Common myeloid progenitor, CD34-positive (primary cell): ENCODE measurements at places on chromosomes 2 and 18.

- DNase-seq, result peak; percentile 70
Measured at GRCh38 chr2:7835693-7836680, 845.9 kb upstream of the ID2 start.

- no peak for DNase-seq
Measured at GRCh38 chr18:59897321-59897954, 2.4 kb upstream of the PMAIP1 start.

DNA sequence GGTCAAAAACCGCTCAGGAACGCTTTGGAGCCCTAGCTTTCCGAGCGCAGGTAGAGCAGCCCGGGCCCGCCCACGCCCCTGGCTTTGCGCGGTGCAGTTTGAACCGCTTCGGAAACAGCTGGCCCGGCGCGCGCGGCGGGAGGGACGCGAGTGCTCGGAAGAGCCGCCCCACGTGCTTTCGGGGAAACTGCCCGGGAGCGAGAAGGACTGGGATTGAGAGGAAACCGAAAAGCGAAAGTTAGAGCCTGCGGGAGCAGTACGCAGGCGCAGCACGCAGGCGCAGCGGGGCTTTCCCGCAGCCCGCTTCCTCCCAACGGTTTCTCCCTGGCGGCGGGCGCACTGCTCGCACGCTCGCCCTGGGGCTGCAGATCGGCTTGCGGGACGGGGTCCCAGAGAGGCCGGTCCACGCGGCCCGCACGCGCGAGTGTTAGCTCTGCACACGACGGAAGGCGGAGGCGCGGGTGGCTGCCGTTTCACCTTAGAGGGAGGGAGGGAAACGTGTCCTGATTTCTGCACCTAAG lies 6.3 kb upstream of the STAT1 start:
- peak; percentile 98 for DNase-seq

DNA sequence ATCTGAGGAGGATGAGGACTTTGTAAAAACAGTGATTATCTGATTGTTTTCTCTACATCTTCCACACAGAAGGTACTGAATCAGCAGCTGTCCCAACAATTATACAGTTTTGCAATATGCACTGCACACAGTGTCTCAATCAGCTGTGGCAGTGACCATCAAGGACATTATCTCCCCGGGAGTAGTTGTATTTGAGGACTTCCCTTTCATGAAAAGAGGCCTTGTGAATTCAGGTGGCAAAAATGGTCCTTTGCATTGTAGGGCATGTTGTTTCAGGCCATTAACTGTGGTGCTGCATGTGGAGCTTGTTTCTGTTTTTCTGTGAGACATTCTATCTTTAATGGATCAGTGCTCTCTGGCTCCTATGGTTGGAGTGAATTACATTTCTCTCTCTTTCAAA lies 779.4 kb upstream of the FSHR start:
- DNase-seq, result no peak

- no peak for DNase-seq
Measured at GRCh38 chr18:59011786-59012185, 127.9 kb upstream of the SEC11C start.

DNA sequence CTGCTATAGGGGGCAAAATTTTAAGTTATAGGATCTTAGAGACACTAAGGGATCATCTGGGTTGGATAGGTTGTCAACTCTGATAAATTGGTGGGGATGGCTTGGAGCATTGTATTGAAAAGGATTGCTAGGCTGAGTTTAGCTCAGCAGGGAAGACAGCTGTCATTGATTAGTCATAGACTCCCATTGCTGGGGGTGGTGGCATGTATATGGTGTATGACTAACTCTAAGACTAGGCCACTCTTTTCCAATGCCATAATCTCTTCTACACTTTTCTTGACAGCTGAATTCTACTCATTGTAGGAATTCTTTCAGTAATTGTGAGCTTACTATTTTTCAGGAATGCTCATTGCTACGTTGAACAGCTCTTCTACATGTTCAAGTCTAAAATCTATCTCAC lies 81.3 kb upstream of the PELI1 start:
- no peak for DNase-seq

GRCh38 chr2:69013840-69014821 lies 1.2 kb downstream of the ANTXR1 start:
- DNase-seq, result peak; percentile 37

DNA sequence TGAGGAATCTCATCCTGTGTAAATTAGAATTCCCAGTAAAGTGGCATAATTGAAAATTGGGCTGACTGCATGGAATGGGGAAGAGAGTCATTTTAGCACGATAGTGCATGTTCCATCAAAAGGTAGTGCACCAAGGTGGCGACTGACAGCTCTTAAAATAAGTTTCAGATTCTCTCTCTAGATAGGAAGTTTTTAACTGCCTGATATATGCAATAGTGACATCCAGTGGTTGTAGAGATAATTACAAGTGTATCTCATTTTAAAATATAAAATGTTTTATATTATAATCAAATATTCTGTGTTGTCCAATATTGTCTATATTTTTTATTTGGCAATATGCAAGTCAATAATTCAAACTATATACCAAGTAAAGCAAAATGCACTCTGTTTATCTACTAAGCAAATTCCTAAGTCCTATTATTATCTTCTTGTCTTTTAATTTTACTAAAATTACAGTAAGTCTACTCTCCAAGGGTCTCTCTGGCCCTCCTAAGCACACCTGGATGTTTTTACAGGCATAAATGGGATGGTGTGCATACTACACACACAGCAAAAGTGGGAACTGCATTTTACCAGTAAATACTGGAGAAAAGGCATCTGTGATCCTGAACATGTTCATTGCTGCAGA lies 397.7 kb upstream of the HNRNPA3 start:
- DNase-seq, result peak; percentile 44

GRCh38 chr2:82508702-82509101 lies 1950.4 kb downstream of the SUCLG1 start:
- DNase-seq, result no peak

- no peak for DNase-seq
Measured at GRCh38 chr2:120578576-120579352, 156.9 kb upstream of the GLI2 start.

DNA sequence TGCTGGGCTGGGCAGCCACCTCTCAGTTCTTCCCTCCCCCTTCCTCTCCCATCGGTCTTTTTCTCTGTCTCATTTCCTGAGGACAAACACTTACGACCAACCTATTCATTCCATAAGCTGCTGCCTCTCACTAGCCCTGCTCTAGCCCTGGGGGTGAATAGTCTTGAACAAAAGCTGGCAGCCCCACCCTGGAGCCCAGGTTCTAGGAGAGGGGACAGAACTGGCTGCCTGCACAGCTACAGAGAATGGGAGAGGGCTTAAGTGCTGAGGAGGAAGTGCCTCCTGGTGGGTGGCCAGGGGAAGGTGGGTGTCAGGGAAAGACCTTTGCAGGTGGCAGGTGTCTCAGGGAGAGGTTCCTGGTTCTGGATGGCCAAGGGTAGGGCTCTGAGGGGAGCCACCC lies 22.8 kb downstream of the ANO7 start:
- peak; percentile 28 for DNase-seq

GRCh38 chr18:25827228-25827627 lies 263.2 kb downstream of the SS18 start:
- no peak for DNase-seq

DNA sequence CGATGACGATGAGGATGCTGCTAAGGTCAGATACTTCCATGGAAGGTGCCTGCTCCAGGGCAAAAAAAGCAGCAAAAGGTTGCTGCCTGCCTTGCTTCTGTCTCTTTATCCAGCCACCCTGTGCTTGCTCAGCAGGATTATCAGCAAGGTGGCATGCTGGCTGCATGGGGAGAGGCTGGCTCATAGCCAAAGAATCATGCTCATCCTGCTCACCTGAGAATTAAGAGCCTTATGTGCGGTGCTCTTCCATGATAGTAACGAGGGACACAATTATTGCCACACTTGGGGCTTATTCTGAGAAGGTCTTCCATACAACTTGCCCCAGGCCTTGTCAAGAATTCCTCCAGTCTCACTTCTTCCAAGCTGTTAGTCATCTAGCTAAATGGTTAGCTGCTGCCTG lies 60.4 kb upstream of the SEC11C start:
- no peak for DNase-seq

DNA sequence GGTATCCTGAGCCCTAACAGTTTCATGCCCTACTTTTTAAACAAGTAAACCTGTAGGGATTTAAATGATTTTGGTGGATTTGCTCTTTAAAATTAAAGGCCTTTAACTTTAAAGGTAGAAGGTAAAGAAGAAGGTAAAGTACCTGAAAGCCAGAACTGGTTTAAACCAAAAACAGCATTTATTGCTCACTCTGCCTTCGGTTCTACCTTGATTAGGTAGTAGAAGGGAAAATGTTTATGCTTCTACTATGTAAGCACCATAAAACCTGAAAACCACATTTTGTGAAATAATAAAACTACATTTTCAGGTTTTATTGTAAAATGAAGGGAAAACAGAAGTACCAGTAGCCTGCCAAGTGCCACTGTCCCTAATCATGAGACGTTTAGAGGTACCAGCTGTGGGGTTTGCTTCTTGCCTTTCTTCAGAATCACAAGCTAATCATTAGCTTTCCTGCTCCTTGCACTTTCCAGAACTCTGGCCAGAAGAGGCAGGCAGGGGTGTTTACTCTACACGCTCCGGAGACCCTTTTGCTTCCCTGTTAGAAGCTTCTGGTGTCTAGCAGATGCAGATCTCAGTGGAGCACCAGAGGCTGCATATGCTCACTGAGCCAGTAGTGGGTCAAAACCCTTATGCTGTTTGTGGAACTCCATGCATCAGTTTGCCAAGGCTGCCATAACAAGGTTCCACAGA lies 33.3 kb downstream of the RPIA start:
- no peak for DNase-seq

- DNase-seq, result no peak
Measured at GRCh38 chr2:105822186-105822585, 77.5 kb downstream of the NCK2 start.
